Psoas muscle (tissue), 8 donors: ENCODE measurements at places on chromosomes 11 and 22. TPM values are rescaled to one million over a fixed set of nuclear protein-coding genes. Genes with fewer than 3 reads are reported as not detected.

GRCh38 chr11:128193615-128194014 lies 393.7 kb downstream of the ETS1 start:
- DNase-seq = no peak
- peaks cover 4% of the 10 kb centered on the region for H3K4me1 ChIP-seq
- H3K27ac ChIP-seq = no peak overlapping the region
- no peaks in the 10 kb centered on the region for H3K36me3 ChIP-seq

DNA sequence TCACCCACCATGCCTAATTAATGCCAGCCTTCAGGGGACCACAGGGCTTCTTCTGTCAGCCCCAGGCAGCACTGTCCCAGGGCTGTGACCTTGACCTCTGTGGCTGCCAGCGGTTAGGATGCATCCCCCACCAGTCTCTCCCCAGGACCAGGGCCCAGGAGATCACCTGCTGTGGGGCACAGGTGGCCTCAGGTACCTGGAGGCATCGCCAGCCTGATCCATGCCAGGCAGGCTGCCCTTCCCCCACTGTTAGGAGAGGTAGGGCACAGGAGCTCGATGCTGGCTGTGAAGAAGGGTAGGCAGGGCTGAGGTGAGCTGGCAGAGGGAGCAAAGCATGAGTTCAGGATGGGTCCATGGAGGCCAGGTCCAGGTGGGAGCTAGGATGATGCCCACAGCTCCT lies 16.7 kb upstream of the MDK start:
- peaks cover 35% of the 10 kb centered on the region for H3K36me3 ChIP-seq
- H3K4me3 ChIP-seq = peak overlapping the region; percentile 76

DNA sequence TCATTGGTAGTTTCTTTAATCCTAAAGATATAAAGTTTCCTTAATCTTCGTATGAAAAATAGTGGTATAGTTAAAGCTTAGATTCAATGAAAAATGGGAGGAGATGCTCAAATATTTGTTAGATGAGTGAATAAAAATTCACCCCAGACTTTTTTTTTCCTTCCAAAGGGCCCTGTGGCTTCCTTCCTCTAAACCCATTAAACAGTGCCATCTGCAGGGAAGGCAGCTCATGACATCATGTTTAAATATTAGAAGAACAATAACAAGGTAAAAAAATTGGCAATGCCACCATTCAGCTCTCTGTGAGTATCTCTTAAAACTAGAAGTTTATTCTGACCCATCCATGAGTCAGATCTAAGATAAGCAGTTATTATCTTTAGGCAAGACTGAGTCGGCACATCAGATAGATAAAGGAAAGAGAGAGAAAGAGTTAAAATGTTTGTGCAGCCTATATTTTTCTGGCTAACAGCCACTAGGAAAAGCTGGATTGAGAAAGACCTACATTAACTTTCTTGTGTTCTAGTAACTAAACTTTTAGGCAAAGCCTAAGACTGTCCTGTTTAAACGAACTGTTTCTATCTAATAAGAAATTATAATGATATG lies 19.1 kb upstream of the OOSP1 start:
- no peaks in the 10 kb centered on the region for H3K36me3 ChIP-seq
- H3K4me1 ChIP-seq = no peaks in the 10 kb centered on the region
- H3K27ac ChIP-seq = no peak overlapping the region
- no peaks in the 10 kb centered on the region for H3K27me3 ChIP-seq
- no peak overlapping the region for H3K4me3 ChIP-seq

DNA sequence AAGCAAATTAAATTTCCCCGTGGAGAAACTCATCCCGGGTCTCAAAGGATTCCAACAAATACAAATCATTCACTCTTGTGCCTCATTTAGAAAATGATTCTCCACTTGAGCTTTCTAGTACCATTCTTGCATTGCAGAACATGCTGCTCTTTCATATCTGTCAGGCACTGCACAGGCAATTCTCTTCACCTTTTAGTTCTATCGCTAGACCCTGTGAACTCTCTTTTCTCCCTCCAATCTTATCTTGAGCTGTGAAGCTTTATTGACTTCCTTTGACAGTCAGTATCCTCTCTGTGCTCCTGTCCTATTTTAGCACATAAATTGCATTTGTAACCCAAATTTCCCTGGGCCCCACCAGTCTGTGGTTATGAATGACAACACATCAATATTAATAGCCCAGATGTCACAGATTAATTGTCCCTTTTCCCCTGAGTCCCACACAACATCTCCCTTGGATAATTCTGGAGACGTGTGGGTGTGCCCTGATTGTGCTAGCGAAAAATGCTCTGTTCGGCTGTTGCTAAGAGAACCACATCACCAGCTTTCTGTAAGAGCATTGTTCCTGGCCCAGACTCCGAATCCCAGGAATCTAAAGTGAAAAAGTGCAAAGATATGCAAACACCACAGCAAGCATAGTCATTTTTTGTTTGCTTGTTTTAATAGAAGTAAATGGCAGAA lies 22.4 kb upstream of the SC5D start:
- no peak overlapping the region for H3K4me3 ChIP-seq
- no peak overlapping the region for H3K27ac ChIP-seq
- no peak for DNase-seq
- no peaks in the 10 kb centered on the region for H3K36me3 ChIP-seq

The CCDC188 gene
- total RNA-seq = not detected

The SH3BP1 gene
- total RNA-seq = 1.4 TPM

The OR5A1 gene
- total RNA-seq = not detected

The RRAS2 gene
- 44.3 TPM for total RNA-seq

GRCh38 chr11:45146072-45147016 lies at the start of gene PRDM11:
TSS of gene PRDM11 (plus strand) at chr11:45146639. CDS start at chr11:45181767, 35,128 bp downstream.
- H3K27me3 ChIP-seq = no peaks in the 10 kb centered on the region
- DNase-seq = peak; percentile 93
- H3K36me3 ChIP-seq = no peaks in the 10 kb centered on the region

GRCh38 chr11:84969103-84969502 lies 658.0 kb downstream of the DLG2 start:
- H3K27me3 ChIP-seq = no peaks in the 10 kb centered on the region
- no peak overlapping the region for H3K4me3 ChIP-seq
- no peak for DNase-seq
- H3K36me3 ChIP-seq = no peaks in the 10 kb centered on the region

DNA sequence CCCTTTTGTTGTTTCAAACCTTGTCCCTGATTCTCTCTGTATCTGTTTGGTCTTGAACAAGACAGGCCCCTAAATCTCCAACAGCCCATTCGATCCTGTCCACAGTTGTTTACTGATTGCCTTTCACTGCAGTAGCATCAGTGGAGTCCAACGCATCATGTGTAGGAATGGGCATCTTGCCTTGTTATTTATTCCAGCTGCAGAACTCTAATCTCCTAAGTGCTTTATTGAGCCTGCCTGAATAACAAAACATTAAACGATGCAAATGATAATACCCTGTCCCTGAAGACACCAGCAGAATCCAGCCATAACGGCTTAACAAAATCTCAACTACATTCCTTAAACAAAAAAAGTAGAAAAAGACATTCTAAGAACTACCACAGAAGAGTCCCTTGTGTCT lies 50.1 kb downstream of the SLC35F2 start:
- no peaks in the 10 kb centered on the region for H3K36me3 ChIP-seq
- H3K4me1 ChIP-seq = no peaks in the 10 kb centered on the region
- no peak overlapping the region for H3K4me3 ChIP-seq
- DNase-seq = no peak

- no peak overlapping the region for H3K4me3 ChIP-seq
- peaks cover 3% of the 10 kb centered on the region for H3K4me1 ChIP-seq
- H3K27ac ChIP-seq = no peak overlapping the region
These were observed 17.0 kb upstream of the OMP start for GRCh38 chr11:77085652-77086051.

DNA sequence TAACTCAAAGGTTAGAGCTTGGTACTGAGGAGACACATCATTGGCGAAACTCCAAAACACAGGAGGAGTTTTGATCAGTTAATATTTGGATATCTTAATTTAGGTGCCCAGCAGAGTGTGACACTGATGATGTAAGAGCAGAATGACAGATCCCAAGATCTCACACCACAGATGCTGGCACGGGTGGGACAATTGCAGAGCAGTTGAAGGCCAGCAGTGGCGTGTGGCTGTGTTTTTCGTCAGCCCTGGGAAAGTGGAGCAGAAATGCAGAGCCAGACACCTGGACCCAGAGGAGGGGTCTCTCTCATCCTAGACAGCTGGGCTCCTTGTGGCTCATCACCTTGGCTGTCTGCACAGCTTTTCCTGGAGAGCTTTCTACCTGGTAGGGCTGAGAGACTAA lies 59.7 kb upstream of the CTTN start:
- no peak overlapping the region for H3K27ac ChIP-seq
- DNase-seq = no peak
- no peaks in the 10 kb centered on the region for H3K27me3 ChIP-seq
- no peaks in the 10 kb centered on the region for H3K4me1 ChIP-seq

GRCh38 chr11:1521382-1522080 lies 35.0 kb upstream of the MOB2 start:
- no peaks in the 10 kb centered on the region for H3K27me3 ChIP-seq
- no peak for DNase-seq
- H3K36me3 ChIP-seq = no peaks in the 10 kb centered on the region
- H3K4me1 ChIP-seq = peaks cover 37% of the 10 kb centered on the region

DNA sequence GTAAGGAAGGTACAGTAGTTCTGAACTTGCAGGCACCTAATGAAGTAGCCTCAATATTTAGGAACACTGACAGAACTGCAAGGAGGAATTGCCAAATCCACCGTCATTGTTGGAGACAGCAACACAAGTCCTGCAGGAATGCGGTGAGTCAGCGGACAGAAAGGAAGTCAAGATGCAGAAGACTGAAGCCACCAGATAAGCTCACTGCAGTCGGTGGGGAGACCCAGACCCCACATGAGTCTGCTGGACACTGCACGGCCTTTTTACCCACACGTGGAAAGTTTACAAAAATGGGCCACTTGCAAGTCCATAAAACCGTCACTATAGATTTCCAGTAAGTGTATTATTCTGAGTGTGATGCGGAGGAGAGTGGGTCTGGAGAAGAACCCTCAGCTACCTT lies 1471.6 kb downstream of the TBC1D22A start:
- no peak overlapping the region for H3K4me3 ChIP-seq
- no peaks in the 10 kb centered on the region for H3K36me3 ChIP-seq
- no peak for DNase-seq
- no peaks in the 10 kb centered on the region for H3K27me3 ChIP-seq

DNA sequence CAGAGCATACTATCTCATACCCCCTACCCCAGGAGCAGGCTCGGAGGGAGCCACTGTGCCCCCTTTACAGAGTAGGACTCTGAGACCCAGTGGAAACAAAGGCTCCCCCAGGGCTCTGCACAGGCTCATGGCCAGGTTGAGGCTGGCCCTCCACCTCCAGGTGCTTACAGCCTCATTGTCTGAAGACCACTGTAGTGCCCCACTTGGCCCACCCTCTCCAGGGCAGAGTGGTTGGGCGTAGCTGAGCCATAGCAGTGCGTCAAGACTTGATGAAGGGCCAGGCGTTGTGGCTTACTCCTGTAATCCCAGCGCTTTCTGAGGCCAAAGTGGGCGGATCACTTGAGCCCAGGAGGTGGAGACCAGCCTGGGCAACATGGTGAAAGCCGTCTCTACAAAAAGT lies 1.7 kb downstream of the ANKRD13D start:
- no peaks in the 10 kb centered on the region for H3K27me3 ChIP-seq
- H3K27ac ChIP-seq = no peak overlapping the region
- peak; percentile 63 for DNase-seq
- H3K4me1 ChIP-seq = peaks cover 26% of the 10 kb centered on the region
- no peak overlapping the region for H3K4me3 ChIP-seq

DNA sequence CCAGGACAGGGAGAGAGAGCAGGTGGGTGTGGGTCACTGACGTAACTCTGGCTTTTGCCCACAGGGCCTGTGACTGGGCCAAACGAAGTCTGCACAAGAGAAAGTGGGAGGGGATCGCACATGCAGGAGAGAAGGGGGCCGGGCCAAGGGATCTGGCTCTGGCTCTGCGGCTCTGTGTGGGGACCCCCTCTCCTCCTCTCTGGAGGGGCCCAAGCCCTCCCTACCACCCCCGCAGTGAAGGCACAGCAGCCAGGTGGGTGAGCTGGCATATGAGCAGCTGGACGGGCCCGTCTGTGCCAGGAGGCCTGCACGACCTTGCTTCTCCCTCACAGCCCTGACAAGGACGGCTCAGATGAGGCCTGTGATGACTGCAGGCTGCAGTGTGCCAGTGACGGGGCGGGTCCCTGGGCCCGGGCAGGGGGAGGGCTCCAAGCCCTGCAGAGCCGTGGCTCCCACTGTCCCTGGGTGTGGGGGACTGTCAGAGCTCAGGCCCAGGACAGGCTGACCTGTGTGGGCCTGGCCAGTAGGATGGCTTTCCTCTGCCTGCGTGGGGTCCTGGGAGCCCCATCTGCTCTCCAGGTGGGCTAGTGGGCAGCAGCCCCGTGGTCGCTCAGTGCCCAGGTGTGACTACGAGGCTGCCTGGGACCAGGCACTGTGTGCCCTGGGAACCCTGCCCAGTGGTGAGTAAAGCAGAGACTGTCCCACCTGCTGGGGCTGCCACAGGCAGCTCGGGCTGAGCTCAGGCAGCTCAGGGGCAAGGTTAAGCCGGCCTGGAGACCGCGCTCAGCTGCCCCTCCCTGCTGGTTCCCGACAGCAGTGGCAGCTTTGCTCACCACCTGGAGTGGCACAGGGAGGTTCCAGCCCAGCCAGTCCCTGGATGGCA lies 22.2 kb downstream of the MRGPRG start:
- no peak overlapping the region for H3K4me3 ChIP-seq
- H3K27ac ChIP-seq = no peak overlapping the region
- no peaks in the 10 kb centered on the region for H3K36me3 ChIP-seq
- H3K4me1 ChIP-seq = no peaks in the 10 kb centered on the region
- DNase-seq = peak; percentile 34
- no peaks in the 10 kb centered on the region for H3K27me3 ChIP-seq

- no peaks in the 10 kb centered on the region for H3K4me1 ChIP-seq
- H3K27me3 ChIP-seq = peaks cover 31% of the 10 kb centered on the region
- H3K36me3 ChIP-seq = no peaks in the 10 kb centered on the region
- H3K27ac ChIP-seq = no peak overlapping the region
- DNase-seq = no peak
- H3K4me3 ChIP-seq = no peak overlapping the region
These were observed 14.5 kb upstream of the MSANTD2 start for GRCh38 chr11:124814739-124815138.

The MMP1 gene
- total RNA-seq = 0.77 TPM

- H3K27ac ChIP-seq = no peak overlapping the region
- no peak overlapping the region for H3K4me3 ChIP-seq
- no peaks in the 10 kb centered on the region for H3K36me3 ChIP-seq
- no peaks in the 10 kb centered on the region for H3K4me1 ChIP-seq
These were observed 117.5 kb upstream of the VPREB1 start for GRCh38 chr22:22127100-22127499.

The SNX19 gene
- total RNA-seq = 48.3 TPM

The RFPL3 gene
- total RNA-seq = not detected

GRCh38 chr11:7651140-7651551 lies 22.2 kb downstream of the CYB5R2 start:
- no peak for DNase-seq
- H3K4me3 ChIP-seq = no peak overlapping the region
- H3K36me3 ChIP-seq = peaks cover 9% of the 10 kb centered on the region

DNA sequence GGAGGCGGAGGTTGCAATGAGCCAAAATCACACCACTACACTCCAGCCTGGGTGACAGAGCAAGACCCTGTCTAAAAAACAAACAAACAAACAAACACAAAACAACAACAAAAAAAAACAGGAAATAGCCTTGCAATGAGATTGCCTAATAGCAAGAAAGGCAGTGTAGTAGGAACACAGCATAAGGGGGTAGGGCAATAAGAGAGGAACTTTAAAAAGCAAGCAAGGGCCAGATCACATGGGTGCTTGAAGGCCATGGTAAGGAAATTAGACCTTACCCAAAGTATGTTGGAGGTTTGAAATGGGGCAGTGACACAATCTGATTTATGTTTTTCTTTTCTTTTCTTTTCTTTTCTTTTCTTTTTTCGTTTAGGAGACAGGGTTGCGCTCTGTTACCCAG lies 34.7 kb upstream of the NRIP3 start:
- no peaks in the 10 kb centered on the region for H3K4me1 ChIP-seq
- no peak overlapping the region for H3K4me3 ChIP-seq
- no peaks in the 10 kb centered on the region for H3K36me3 ChIP-seq
- DNase-seq = no peak
- no peak overlapping the region for H3K27ac ChIP-seq
- no peaks in the 10 kb centered on the region for H3K27me3 ChIP-seq
